Activated CD4-positive, alpha-beta T cell treated with anti-CD3 and anti-CD28 coated beads, Interleukin-2, amount 10 ng/mL, durations not matched to agents 24 days and 14 days (primary cell): ENCODE measurements at places on chromosomes 1 and 21. TPM values are rescaled to one million over a fixed set of nuclear protein-coding genes. Genes with fewer than 3 reads are reported as not detected.

Gene FAM229A
- total RNA-seq: 4.2 and 4.4 TPM in 2 replicates

Gene CTSS
- 26.9 and 28.3 TPM in 2 replicates for total RNA-seq

Gene AK2
- 424 and 429 TPM in 2 replicates for total RNA-seq

GRCh38 chr1:209815931-209816341, 10.0 kb upstream of the IRF6 start:
- no peak overlapping the region for H3K4me3 ChIP-seq
- H3K36me3 ChIP-seq: no peaks in the 10 kb centered on the region
- H3K27ac ChIP-seq: no peak overlapping the region
- DNase-seq: no peak

DNA sequence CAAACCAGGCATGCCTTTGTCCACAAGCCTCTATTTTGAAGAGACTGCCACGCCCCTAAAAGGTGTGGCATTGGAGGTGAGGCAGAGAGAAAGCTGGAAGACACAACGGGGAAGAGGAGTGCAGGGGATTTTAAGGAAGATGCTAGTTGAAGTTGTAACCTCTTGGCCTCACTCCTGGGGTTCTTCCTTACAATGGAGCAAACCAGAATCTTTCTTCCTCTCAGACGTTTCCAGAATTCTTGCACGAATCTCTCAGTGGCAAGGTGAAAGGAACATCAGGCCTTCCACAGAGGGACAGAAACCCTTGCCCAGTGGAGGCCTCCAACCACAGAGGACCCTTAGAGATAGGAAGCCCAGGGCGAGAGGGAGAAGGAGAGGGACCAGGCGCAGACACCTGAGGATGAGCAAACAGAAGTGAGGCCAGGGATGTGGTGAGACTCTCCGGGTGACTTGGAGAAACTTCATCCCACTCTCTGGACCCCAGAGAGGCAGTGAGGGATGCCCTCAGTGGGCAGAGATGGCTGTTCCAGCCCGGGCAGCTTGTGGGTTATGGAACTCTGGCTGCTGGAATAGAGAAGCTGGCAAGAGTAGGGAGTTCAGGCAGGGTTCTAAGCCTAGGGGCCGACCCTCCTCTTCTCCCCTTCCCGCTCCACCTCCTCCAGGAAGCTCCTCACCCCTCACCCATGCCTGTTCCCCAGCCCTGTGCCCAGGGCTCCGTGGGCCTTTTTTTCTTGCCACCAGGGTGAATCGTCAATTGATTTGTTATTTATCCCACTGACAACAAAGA, 136.8 kb upstream of the RUNX3 start:
- H3K36me3 ChIP-seq: no peaks in the 10 kb centered on the region
- H3K27ac ChIP-seq: no peak overlapping the region
- no peak for DNase-seq

Gene RNF186
- not detected in 2 replicates for total RNA-seq

GRCh38 chr1:65493802-65494201, 73.3 kb downstream of the LEPR start:
- peaks cover 4% of the 10 kb centered on the region for H3K27me3 ChIP-seq
- no peak overlapping the region for H3K4me3 ChIP-seq
- DNase-seq: no peak

DNA sequence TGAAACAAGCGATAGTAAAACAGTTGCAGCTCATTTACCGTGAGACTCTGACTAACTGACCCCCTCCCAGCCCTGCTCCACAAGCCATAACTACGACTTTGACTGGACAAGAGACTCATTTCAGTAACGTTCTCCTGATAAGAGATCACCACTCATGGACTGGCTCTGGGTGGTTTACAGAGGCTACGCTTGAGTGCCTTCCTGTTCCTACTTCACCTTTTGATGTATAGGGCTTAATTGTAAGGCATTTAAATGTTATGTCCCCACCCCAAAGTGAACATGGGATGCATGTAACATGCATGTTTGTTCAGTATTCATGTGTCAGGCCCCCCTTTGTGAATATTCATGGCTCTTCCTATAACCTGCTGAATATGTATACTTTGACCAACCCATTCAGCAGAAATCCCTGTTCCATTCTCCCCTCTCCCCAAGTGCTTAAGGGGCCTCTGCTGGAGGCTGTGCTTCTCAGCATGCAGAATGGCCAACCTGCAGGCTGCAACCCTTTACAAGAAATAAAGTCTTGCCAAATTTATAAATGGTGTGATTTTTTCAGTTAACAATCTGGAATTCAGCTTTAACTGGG, 50.7 kb upstream of the SPOCD1 start:
- DNase-seq: no peak
- H3K4me1 ChIP-seq: peaks cover 6% of the 10 kb centered on the region
- no peaks in the 10 kb centered on the region for H3K36me3 ChIP-seq

DNA sequence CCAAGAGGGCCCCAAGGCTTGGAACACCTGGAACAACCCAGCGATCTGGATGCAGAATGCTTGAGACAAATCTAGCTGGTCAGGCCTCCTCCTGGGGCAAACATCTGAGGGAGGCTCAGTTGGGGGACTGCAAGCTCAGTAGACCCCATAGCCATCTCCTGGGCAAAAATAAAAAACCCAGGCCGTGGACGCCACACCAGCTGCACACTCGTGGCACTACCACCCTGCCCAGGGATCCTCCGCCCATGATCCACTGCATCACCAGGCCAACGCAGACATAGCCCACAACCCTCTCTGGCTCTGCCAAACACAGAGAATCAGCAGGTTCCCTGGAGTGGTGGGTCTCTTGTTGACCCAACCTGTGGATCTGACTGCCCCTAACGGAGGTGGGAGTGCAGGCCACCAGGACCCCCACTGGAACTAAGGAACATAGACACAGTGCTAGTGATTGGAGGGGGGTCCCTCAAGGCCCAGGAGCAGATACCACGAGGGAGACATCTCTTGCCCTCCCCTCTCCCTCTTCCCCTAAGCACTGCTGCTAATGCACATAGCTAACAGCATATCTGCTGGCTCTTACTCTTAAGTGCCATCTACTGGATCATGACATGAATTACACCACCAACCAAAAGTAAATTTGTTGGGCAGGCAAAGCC, 147.2 kb downstream of the CHD1L start:
- H3K27ac ChIP-seq: no peak overlapping the region

DNA sequence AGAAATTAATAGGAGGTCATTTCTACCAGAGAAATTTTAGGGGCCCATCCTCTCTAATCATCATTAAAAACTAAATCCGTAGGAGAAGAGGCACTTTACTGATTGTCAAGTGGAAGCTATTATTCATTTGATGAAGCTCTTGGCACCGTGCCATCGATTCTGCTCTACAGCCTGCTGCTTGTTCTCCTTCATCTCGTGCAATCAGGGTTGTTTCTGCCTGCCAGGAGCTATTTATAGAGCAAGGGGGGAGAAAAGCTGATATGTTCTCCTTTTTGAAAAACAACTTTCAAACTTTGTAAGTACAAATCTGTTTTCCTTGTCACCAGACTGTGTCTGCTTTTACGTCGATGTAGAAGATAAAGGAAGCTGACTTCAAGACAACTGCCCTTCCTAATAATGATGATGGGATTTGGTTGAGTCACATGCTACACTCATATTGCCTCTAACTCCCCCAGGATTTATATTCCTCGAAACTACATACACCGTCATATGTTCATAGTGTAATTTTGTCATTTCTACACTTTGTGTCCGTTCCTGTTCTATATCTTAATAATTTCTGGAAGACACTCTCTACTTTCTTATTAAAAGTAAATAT, 169.6 kb upstream of the LHX8 start:
- DNase-seq: no peak
- H3K27ac ChIP-seq: no peak overlapping the region
- H3K27me3 ChIP-seq: no peaks in the 10 kb centered on the region

DNA sequence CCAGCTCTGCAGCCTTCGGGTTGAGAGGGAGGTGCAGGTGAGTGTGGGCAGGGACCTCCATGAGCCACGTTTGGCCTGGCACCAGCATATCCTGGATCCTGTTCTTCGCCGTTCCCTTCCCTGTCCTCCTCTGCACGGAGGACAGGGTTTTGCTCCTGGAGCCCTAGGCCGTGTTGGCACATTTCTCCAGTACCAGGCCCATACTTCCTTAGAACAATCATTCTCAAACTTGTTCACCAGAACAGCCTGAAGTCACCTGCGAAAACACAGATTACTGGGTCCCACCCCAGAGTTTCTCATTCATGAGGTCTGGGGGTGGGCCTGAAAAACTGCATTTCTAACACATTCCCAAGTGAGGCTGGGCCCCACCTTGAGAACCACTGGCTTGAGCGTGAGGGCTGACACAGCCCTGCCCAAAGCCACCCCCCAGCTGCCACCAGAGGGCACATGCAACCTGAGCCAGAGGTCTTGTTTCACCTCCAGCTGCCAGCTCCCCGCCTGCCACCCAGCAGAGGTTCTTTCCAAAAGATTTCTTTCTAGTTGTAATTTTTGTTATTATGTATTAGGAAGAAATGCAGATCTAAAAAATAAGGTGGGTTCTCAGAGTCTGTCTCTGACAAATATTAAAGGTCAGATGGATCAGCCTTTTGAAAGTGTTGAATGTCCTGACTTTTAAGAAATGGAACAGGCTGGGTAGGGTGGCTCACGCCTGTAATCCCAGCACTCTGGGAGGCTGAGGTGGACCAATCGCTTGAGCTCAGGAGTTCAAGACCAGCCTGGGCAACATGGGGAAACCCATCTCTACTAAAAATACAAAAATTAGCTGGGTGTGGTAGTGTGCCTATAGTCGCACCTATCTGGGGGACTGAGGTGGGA, 39.6 kb upstream of the LDLRAP1 start:
- peaks cover 15% of the 10 kb centered on the region for H3K36me3 ChIP-seq
- H3K4me1 ChIP-seq: peaks cover 8% of the 10 kb centered on the region
- H3K4me3 ChIP-seq: no peak overlapping the region

GRCh38 chr1:162412002-162412401, at the start of gene SH2D1B:
Gene SH2D1B, minus strand, starts transcription at chr1:162412136. Its CDS starts 120 bp downstream, at chr1:162412016.
- H3K4me1 ChIP-seq: no peaks in the 10 kb centered on the region
- no peak for DNase-seq

GRCh38 chr1:19363536-19364152, 51.5 kb downstream of the SLC66A1 start:
- no peak for DNase-seq
- peaks cover 13% of the 10 kb centered on the region for H3K36me3 ChIP-seq
- no peaks in the 10 kb centered on the region for H3K27me3 ChIP-seq
- no peak overlapping the region for H3K4me3 ChIP-seq
- no peak overlapping the region for H3K27ac ChIP-seq

GRCh38 chr1:223334156-223334555, 29.8 kb downstream of the SUSD4 start:
- H3K27me3 ChIP-seq: no peaks in the 10 kb centered on the region
- H3K36me3 ChIP-seq: no peaks in the 10 kb centered on the region
- no peak for DNase-seq
- no peak overlapping the region for H3K4me3 ChIP-seq
- no peaks in the 10 kb centered on the region for H3K4me1 ChIP-seq
- no peak overlapping the region for H3K27ac ChIP-seq

- H3K36me3 ChIP-seq: peaks cover 1% of the 10 kb centered on the region
- no peaks in the 10 kb centered on the region for H3K4me1 ChIP-seq
- H3K27me3 ChIP-seq: no peaks in the 10 kb centered on the region
- H3K4me3 ChIP-seq: no peak overlapping the region
- H3K27ac ChIP-seq: no peak overlapping the region
Measured at GRCh38 chr1:221947731-221948130, 205.8 kb upstream of the DUSP10 start.

GRCh38 chr21:41685511-41686149, 81.2 kb downstream of the RIPK4 start:
- H3K27ac ChIP-seq: no peak overlapping the region
- no peak overlapping the region for H3K4me3 ChIP-seq
- no peaks in the 10 kb centered on the region for H3K4me1 ChIP-seq
- H3K36me3 ChIP-seq: no peaks in the 10 kb centered on the region

Gene MYCL
- total RNA-seq: 0.42 and 0.57 TPM in 2 replicates

Gene VSIG8
- total RNA-seq: not detected in 2 replicates

DNA sequence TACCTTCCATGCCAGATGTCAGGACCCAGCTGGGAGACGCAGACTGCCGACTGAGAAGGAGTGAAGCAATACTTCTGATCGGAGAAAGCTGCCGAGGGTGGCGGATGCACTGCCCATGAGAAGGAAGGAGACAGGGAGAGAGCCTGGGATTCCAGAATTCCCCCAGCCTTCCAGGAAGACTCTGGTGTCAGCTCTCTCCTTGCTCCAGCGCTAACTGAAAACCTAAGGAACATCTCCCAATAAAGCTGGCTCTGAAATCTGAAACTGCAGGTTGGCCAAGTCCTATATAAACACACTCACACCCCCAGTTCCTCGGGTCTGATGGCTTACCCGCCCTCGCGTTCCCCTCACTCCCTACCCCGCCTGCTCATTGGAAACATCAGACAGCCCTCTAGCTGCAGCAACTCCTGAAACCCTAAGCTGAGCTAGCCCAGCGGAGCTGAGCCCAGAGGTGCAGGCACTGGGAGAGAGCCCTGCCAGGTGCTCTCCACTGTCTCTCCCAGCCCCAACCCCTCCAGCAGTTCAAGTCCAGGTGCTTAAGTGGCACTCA, 52.3 kb downstream of the PLEKHA6 start:
- H3K27me3 ChIP-seq: peaks cover 28% of the 10 kb centered on the region
- H3K4me3 ChIP-seq: no peak overlapping the region
- no peak for DNase-seq
- H3K36me3 ChIP-seq: no peaks in the 10 kb centered on the region
- no peak overlapping the region for H3K27ac ChIP-seq
- H3K4me1 ChIP-seq: no peaks in the 10 kb centered on the region

- no peak for DNase-seq
- no peak overlapping the region for H3K4me3 ChIP-seq
- no peak overlapping the region for H3K27ac ChIP-seq
- H3K27me3 ChIP-seq: no peaks in the 10 kb centered on the region
- H3K36me3 ChIP-seq: peaks cover 6% of the 10 kb centered on the region
Measured at GRCh38 chr1:117388328-117388727, 21.1 kb downstream of the MAN1A2 start.

DNA sequence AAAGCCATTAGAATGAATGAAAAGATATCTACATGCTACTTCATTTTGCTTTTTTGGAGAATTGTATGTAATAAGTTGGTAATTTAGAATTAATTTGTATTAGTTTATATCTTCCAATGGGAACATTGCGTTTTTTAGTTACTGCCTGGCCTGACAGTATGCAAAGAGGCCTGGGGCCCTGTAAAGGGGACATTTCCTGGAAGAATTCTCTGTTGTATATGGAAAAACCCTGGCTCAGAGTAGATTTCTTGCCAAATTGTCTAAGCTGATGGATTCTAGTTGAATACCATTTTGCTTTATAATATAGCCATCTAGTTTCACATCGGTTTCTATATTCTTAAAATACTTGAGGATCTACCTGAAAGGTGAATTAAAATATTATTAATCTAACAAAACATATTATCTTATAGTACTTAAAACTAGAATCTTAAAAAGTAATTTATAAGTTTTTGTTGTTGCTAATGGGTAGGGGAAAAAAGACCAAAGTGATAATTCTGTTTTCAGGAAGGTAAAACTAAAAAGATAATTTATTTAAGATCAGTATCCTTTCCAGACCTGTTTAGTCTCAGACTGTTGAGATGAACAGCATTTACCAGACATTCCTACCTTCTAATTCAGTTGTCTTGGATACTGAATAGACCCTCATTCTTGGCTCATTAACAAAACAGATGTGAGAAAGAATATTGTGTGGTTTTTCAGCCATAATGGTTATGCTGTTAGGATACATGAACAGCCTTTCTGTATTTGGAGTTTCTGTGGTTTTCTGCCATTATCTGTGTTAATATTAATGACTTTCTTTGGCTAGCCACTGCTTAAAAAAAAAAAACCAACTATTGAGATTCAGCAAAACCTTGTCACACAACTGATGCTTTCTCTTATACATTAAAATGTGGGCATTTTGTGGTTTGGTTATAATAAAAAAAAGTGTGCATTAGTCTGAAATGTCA, 4.8 kb downstream of the AGO3 start:
- no peaks in the 10 kb centered on the region for H3K27me3 ChIP-seq
- no peak overlapping the region for H3K4me3 ChIP-seq
- DNase-seq: no peak
- peaks cover 22% of the 10 kb centered on the region for H3K4me1 ChIP-seq
- H3K36me3 ChIP-seq: peaks cover 5% of the 10 kb centered on the region

Gene FCMR
- total RNA-seq: 19.6 and 23.2 TPM in 2 replicates

Gene EVA1B
- 7.5 and 9.0 TPM in 2 replicates for total RNA-seq

Gene BRDT
- not detected in 2 replicates for total RNA-seq
